ENCODE measurements at places on chromosomes 6 and 20.
A peak's percentile ranks its signal among the peaks of the same experiment; 100 is the strongest.

DNA sequence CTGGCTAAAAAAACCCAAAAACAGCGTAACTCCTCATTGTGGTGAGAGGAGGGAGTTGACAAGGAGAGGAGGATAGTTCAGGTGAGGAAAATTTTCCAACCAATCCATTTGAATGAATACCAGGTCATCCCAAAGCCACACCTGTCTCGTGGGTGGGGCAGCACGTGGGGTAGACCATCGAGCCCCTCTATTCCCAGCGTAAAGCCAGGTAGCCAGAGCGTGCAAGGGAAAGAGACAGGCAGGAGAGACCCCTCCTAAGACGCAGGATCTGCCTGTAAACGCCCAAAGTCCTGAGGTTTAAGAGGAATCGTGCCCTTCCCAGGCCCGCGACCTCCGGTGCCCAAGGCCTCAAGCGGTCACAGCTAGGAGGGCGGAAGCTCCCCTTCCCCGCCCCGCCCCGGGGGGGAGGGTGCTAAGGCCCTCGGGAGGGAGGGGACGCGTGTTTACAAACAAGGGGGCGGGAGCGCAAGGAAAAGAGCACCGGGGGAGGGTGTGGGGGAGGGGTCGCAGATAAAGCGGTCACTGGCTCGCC, 712 bp downstream of the RXRB start:
- peak; percentile 68 for DNase-seq

DNA sequence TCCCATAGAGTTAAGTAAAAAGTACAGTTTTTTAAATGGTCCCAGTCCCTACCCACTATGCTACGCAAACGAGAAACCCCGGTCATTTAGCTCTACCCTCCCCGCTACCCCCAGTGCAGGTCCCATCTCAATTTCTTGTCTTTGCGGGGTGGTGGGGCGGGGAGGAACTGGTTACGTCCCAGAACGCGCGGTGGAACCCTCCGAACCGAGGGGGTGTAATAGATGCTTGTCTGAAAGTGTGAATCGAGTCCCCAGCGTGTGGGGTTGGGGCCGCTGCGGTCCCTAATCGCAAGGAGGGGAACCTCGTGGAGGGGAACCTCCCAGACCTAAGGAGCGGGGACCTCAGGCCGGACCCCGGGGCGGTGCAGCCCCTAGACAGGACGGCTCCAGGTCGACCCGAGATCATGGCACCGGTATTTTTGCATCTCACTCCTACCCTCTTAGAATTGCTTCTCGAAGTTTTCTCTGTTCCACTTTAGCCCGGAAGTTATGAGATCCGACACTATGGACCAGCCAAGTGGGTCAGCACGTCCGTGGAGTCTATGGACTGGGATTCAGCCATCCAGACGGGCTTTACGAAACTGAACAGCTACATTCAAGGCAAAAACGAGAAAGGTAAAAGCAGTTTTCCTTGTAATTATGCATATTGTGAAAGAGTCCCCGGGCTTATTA, 779 bp downstream of the HEBP2 start:
- DNase-seq = peak; percentile 17

GRCh38 chr20:35267092-35267491, 10.8 kb downstream of the MMP24OS start:
- DNase-seq = no peak

DNA sequence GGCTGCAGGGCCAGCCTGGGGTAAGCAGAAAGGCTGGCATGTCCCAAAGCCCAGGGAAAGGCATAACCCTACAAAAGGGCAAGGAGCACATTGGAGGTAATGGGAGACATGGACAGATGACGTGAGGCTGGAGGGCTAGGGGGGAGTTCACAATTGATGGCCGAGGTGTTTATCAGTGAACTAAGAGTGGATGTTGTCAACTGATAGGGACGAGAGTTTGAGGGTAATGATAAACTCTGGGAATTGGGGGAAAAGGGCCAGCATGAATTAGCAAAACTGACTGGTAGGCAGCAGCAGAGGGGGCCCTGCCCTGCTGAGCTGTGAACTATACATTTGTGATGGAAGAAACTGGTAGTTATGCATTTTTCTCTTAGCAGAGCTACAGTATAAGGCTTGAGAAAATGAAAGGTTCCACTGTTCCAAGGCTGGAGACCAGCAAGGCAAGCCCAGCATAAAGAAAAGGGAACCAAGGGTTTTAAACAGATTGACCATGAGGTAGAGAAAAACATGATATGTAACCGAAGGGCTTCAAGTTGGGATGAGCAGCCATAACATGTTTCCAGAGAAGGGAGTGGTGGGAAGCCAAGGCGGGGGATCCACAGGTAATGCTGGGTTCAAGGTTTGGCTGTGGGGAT, 98.1 kb upstream of the MLN start:
- no peak for DNase-seq

GRCh38 chr6:168136001-168136400, 57.0 kb upstream of the FRMD1 start:
- DNase-seq = no peak

DNA sequence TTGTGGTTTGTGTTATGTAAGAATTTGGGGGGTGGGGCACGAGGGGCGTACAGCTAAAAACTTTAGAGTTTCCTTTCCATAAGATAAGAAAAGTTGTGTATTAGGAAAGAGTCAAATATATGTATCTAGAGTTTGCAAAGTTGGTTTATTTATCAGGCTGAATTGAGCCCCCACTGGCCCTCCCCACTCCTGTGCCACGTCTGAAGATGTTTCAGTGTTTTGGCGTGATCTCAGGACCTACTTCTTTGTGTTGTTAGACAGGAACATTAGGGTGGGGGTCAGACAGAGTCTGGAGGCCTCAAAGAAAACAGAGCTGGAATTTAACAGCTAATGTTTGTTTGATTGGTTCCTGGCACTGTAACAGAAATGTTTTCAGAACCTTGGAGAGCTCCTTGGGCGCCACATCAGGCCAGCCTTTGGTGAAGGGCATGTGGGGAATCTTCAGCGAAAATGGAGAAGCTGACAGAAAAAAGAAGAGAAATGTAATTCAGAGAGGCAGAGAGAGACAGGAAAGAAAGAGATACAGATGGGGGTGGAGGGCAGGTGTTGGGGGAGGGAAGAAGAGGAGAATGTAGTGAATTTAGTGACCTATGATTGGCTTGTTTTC, 674 bp downstream of the NRSN1 start:
- DNase-seq = peak; percentile 42

- no peak for DNase-seq
Measured at GRCh38 chr6:161543684-161544309, 269.9 kb upstream of the AGPAT4 start.

- no peak for DNase-seq
Measured at GRCh38 chr6:42564506-42564825, 637 bp downstream of the UBR2 start.

- DNase-seq = no peak
Measured at GRCh38 chr20:43765916-43766315, 39.1 kb upstream of the GTSF1L start.

GRCh38 chr6:151963001-151963400, 155.5 kb downstream of the ESR1 start:
- peak; percentile 70 for DNase-seq

DNA sequence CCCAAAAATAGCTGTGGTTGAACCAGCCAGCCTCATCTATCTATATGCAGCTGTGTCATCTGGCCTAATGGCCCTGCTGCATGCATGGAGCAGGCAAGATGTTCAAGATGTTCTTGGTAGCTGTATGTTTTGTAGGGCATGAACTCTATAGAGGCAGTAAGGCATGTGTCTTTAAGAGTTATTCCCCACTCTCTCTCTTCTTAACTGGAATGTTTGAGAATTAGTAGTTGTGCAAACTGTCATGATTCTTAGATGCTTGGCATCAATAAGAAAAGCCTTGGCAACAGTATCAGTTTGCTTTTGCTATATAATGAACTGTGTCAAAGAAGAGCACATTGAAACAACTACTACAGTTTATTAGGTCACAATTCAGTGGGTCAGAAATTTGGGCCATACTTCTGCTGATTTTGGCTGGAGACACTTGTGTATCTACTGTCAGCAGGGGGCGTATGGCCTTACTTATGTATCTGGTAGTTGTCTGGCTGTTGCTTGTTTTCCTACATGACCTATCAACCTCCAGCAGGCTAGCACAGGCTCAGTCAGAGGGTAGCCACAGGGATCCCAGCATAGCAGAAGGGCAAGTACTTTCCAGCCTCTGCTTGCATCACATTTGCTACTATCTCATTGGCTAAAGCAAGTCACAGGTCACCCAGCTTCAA, 56.1 kb upstream of the LAMP5 start:
- DNase-seq = peak; percentile 54

GRCh38 chr20:9597547-9597946, 83.2 kb downstream of the LAMP5 start:
- DNase-seq = no peak

DNA sequence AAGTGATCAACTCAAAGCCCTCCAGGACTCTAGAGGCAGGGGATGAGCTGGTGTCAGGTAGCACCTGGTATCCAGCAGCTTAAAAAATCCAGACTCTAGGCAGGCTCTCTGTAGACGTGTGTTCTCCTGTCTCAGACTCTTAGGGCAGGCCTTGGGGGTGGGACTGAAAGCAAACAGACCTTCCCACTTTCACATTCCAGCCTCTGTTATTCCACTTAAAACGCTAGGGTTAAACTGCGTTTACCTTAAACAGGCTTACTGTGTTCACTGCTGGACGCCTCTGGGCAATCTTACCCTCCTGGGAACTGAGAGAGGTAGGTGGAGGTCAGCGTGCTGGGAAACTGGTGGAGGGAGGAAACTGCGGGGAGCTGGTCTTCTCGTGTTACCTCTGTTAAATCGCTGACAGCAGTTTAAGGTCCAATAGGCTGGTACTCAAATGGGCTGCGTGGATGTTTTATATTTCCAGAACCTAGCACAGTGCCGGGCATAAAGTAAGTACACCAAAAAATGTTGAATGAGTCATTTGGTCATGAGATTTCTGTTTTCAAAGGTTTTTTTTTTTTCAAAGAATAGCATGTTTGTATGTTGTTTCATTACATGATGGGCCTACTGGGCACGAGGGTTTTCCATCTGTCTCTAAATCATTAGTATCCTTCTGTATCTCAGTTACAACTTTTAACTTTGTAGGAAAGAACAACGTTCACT, at the start of gene GCNT2:
TSS of gene GCNT2 (plus strand) at position 248 of the 705 bp plus-strand sequence. CDS start 7,561 bp downstream, outside the sequence.
- DNase-seq = peak; percentile 20

DNA sequence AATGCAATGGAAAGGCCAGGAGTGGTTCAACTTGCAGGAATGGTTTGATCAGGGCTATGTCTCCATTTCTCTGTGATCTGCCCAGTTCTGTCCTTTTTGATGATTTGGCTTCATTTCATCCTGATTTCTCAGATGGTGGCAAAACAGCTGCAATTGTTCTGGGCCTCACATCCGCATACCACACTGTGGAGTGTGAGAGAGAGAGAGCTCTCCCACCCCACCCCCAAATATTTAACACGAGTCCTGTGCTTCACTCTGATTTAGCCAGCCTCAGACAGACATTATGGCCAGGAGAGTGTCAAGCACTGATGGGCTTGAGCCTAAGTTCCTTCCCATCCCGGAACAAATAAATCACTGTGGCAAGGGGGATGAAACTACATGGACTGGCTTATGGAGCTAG, 284.6 kb downstream of the CDC5L start:
- DNase-seq = peak; percentile 55

GRCh38 chr6:99402448-99402847, 8.5 kb upstream of the COQ3 start:
- DNase-seq = no peak

DNA sequence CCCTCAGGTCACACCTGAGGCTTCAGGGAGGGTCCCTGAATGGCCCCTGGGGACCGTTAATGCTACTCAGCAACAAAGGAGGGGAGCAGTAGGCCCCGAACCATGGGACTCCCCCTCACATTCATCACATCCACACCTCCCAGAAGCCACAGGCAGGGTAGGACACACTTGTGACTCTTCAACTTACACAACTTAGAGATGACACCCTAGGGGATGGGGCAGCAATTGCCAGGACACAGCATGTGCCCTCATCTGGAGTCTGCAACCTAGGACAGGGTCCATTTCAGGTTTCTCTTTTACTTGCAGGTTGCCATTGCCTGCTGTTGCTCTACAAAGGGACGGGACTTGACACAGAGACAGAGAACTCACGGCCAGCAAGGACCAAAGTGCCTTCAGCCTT, 770 bp downstream of the ULBP3 start:
- peak; percentile 11 for DNase-seq

DNA sequence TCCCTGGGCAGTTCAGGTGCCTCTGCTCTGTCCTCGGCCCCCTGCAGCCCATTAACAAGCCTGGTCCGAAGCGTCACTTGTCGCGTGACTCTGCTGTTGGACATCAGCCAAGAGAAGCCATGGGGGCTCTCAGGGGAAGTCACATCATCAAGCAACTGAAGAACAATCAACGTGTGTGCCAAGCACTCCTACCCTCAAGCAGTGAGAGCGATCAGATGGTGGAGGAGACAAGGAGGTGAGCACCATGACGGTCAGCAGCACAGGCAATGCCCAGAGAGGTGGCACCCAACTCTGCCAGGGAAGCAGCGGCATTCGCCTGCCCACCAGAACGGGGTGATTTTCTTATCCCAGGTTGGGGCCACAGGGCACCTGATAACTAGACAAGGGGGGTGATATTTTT, 132.7 kb downstream of the AGPAT4 start:
- DNase-seq = no peak

DNA sequence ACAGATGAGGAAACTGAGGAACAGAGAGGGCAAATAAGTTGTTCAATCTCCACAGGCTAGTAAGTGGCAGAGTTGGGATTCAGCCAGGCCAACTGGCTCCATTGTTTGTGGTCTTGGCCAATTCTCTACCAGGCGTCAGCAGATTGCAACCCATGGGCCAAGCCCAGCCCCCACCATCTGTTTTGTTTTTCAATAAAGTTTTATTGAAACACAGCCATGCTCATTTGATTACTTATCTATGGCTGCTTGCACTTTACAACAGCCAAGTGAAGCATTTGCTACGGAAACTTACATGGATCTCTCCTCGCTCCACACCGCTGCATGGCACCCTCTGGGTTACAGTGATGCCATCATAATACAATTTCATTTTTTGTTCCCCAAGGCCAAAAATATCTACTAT, 90.8 kb downstream of the ZNF217 start:
- DNase-seq = no peak

Data from EH (cell line).